ENCODE measurements at places on chromosomes 1 and 21. TPM values are rescaled to one million over a fixed set of nuclear protein-coding genes. Genes with fewer than 3 reads are reported as not detected.

CASQ1 gene
- total RNA-seq, result 4.4 TPM

TEX50 gene
- not detected for total RNA-seq

LIN28A gene
- total RNA-seq, result 868 TPM

S100A3 gene
- 0.30 TPM for total RNA-seq

ADGRB2 gene
- total RNA-seq, result 39.8 TPM

DNA sequence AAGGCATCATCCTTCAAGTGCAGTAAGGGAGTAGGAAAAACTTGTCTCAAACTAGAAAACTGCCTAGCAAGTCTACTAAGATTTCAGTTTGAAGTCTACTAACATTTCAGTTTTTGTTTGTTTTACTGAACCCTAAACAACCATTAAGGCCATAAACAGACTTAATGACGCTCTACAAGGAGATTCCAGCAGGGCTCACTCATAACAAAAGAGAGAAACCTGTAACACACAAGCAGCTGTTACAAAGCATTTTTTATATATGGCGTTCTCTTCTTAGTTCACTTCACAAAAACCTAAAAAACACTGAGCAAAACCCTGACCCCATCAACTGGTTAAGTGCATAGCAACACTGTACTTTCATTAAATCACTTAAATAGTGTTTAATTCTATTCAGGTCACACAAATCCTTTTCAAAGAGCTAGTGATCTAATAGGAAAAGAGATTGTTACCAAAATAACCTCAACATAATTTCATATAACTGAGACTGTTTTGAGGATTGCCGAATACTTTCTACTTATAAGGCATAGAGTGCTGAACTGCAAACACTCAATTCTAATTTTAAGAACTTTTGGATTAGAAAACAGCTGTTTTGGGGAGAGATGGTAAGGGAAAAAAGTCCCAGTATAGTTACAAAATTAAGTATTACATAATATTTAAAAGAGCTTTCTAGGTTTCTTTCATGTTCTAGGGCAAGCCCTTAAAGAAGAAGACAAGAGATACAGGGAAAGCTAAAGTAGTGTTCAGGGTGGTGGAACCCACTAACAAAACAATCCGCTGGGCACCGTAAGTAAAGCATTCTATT lies 1.4 kb downstream of the B3GALNT2 start:
- no peak for DNase-seq

DNA sequence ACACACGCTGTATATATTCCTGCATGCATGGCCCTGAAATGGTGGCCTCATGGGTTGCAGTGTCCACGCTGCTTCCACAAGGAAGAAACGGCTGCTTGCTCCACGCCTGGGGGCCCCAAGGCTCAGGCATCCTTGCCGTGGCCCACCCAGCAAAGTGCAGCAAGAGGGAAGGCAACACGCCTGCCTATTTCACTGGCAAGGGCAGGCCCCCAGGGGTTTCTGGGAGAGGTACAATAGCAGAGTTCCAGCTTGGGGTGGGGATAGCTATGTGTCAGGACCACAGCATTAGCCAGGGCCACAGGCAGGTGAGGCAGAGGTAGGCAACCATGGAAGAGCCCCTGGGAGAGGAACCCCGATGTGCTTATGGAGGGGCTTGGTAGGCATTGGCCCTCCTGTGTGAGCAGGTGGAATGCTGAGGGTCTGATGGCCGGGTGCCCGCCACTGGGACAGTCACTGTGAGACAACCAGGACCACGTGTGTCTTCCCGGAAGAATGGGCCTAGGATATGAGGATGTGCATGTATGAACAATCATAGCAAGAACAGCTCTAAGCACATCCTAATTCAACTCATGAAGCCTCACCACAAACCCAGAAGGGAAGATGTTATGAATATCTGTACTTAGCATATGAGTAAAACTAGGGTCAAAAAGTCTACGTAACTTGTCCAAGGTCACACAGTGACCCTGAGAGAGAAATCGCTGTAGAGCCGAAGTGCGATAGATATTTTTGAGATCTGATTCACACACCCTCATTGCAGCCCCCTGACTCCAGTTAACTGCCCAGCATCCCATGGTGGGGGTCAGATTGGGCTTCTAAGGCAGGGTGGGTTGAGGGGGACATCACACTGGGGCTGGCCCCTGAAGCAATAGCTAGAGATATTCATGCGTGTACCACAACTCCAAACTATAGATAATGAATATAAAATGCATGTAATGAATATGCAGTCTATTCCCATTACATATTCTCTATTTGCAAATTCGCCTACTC lies 11.8 kb downstream of the TFF2 start:
- no peak for DNase-seq

DNA sequence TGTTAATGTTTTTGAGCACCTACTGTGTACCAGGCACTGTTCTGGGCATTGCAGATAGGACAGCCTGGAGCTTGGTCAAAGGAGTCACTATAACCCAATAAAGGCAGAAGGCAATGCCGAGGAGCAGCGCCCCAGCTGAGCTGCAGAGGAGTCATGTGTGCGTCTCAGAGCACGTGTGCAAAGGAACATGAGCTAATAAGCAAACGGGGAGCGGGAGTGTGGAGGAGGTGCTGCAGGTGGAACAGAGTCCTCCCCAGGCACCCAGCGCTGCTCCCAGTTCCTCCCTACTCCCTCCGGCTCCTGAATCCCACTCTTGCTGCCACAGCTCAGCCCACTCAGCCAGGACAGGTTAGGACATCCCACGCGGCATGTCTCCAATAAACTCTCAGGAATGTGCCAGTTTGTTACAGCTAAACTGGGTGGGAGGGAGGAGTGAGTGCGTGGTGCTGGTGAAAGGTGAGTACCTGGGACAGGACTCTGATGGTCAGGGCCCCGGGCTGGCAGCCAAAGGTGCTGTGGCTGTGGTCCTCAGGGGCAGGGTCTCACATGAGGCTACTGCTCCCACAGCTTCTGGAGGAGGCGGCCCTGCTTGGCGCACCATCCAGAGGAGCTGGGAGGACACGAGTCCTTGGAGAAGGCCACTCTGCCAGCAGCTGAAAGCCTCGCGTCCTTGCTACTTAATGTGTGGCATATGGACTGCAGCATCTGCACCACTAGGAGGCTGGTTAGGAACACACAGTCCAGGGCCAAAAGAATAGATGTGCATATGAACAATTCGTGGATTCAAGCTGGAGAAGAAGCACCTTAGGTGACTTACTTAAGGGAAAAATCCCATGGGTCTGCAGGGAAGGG lies 52.3 kb downstream of the GRIK3 start:
- DNase-seq, result no peak

DNA sequence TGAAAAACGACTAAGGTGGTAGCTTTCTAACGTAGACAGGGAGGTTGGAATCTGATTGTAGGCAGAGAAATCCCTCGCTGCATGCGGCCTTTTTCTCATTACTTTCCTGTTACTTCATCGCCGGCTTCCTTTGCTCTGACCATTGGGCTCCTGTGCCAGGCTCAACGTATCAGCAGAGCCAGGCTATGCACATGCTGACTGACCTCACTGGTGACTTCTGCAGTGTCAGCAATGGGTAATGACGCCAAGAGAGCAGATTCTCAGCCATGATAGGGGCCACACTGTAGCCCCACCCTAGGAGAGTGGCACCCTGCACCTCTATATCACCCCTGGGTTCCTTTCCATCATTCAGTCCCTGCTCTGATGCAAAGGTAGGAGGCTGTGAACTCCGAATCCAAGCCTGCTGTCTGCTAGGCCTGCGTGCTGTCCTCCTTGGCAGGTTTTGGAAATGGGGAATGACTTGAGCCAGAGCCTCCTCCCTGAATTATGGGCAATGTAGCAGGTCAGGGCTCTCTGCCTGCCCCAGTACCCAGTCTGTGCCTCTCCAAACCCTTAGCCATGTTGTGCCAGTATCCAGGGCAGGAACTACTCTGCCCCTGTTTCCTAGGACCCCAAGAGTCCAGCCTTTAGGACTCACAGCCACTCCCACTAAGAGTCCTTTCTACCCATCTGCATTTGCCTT lies 11.4 kb downstream of the PPFIA4 start:
- DNase-seq, result peak; percentile 17

GRCh38 chr1:240314845-240315801 lies 223.4 kb downstream of the FMN2 start:
- no peak for DNase-seq

GRCh38 chr1:117606649-117607430 lies 992 bp downstream of the TENT5C start:
- no peak for DNase-seq

DNA sequence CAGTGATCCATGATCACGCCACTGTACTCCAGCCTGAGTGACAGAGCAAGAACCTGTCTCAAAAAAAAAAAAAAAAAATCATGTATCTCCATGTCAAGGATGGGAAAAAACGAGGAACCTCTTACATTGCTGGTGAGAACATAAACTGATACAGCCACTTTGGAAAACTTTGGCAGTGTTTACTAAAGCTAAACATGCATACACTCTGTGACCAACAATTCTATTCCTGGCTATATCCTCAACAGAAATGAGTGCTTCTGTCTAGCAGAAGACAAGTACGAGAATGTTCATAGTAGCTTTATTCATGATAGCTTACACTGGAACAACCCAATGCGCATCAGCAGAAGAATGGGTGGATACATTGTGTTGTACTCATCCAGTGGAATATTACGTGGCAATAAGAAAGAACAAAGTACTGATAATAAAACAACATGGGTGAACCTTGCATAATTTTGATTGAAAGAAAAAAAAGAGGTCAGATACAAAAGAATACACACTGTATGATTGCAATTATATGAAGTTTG lies 31.5 kb upstream of the SLC6A9 start:
- no peak for DNase-seq

- no peak for DNase-seq
Measured at GRCh38 chr21:38897532-38898421, 92.0 kb downstream of the ETS2 start.

- DNase-seq, result no peak
Measured at GRCh38 chr1:207988326-207989165, 77.6 kb upstream of the CD34 start.

DNA sequence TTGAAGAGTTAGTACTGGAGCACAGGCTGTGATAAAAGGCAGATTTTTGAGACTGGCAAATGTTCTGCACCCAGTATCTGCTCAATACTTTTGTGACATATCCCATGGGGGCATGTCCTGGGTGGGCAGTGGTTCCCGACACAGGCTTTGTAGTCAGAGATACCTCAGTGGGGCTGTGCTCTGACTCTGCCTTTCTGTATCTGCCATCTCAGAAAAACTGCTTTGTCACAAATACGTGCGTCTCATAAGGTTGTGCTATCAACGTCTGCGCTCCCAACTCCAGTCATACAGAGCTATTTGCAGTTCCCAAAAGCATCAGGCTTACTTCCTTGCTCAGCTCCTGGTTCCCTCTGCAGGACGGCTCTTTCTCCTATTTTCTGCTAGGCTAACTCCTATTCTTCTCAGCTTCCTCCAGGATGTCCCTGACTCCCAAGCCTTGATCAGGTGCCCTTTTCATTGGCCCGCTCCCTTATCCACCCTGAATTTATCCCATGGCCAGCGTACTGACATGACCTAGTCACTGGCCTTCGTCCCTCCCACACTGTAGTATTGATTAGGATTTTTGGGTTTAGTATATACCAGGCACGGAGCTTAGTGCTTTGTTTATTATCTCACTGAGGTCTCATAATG lies 12.1 kb upstream of the RAB29 start:
- DNase-seq, result no peak

- no peak for DNase-seq
Measured at GRCh38 chr21:35338881-35339632, 290.0 kb upstream of the RUNX1 start.

DNA sequence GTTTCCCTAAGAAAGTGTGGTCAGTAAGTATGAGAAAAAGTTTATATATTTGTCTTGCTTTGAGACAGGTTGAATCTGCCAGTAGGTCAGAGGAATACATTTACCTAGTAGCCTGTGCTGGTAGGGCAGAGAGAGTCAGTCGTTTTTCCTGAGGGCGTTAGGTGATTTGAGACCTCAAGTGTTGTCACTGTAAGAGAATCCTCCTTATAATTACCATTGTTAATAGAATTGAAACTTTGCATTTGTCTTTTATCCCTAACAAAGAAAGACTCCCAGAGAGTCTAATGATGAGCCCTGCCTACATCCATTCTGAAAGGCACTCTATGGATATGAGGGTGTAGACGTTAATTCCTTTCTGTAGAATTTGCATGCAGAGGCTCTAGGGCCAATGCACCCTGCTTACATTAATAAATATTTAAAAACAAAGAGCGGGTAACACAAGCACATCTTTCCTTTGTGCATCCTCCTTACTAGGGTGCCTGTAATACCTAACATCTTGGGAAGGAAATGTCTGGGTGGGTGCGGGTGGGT lies 16.4 kb downstream of the PBX1 start:
- no peak for DNase-seq

DNA sequence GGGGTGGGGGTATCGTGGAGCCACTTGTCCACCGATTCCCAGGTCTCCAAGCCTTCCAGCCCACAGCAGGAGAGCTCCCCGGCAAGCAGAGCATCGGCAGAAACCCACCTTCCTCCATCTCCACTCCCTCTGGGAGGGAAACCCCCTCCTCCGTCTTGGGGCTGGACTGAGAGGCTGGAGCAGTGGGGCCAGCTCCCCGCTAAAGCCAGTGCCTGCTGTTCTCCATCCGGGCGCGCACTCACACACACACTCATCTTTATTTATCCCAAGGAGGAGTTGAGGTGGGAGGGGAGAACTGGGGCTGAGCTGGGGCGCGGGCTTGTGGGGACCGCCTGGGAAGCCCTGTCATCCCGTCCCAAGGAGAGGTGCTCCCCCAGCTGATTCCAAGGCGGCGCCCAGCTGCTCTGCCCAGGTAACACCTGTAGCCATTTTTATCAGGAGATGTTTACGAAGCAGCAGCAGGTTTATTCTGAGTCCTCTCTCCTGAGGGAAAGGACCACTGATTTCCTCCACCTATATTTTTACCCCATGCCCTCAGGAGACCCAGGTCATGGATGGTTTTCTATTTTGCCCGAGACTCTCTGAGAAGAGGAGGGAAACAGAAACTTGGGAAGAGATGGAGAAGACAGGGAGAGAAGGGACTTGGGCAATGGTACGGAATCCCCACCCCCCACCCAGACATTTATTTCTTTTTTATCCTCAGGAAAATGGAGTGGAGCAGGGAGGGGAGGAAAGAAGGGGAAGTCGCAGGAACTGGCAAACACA lies 2.1 kb downstream of the KCNN3 start:
- DNase-seq, result peak; percentile 80

- no peak for DNase-seq
Measured at GRCh38 chr1:223041481-223041880, 101.6 kb downstream of the TLR5 start.

GRCh38 chr1:70487910-70488665 lies 77.0 kb downstream of the CTH start:
- DNase-seq, result peak; percentile 60

- DNase-seq, result peak; percentile 44
Measured at GRCh38 chr1:15616373-15617172, 685 bp upstream of the DDI2 start.

All from H7 (cell line).